Chondrocyte (in vitro differentiated cells): ENCODE measurements at places on chromosomes 3 and 15. TPM values are rescaled to one million over a fixed set of nuclear protein-coding genes. Genes with fewer than 3 reads are reported as not detected.

Gene SLC30A4
- 16.8 to 17.4 TPM (median 17.1 TPM) in 3 replicates for total RNA-seq

Gene TTLL13
- total RNA-seq, result 0.69 TPM in 1 of 3 replicates, not detected in the others

Gene NRROS
- 0.38 to 0.50 TPM in 2 of 3 replicates, not detected in the other for total RNA-seq

Gene CFAP100
- total RNA-seq, result not detected in 3 replicates

DNA sequence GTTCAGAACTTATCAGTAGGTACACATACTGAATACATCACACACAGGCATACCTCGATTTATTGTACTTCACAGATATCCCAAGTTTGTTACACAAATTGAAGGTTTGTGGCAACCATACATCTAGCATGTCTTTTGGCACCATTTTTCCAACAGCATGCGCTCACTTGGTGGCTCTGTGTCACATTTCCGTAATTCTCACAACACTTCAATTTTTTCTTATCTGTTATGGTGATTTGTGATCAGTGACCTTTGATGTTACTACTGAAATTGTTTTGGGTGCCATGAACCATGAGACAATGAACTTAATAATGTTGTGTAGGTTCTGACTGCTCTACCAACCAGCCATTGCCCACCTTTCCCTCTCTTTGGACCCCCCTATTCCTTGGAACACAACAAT, 10.8 kb downstream of the PARL start:
- peaks cover 3% of the 10 kb centered on the region for H3K36me3 ChIP-seq
- DNase-seq, result no peak
- H3K27ac ChIP-seq, result no peak overlapping the region
- H3K27me3 ChIP-seq, result no peaks in the 10 kb centered on the region
- no peak overlapping the region for H3K4me3 ChIP-seq
- peaks cover 6% of the 10 kb centered on the region for H3K4me1 ChIP-seq

DNA sequence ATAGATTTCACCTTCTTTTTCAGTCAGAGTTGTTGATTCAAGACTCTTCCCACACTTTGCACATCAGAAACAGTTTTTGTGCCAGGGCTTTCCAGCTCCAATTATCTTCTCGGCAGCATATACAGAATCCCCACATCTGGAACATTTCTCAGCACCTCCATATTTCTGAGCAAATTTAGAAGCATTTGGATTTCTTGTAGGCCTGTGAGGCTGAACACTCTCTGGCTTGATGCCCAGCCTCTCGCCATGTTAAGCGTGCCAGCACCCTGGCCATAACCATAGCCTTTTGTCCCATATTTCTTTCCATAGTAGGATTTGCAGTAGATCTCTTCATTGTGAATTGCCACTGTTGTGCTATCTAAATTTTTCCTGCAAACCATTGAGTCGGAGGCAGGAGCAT, 28.3 kb downstream of the CD80 start:
- H3K27me3 ChIP-seq, result no peaks in the 10 kb centered on the region
- no peak for DNase-seq
- H3K4me1 ChIP-seq, result peaks cover 8% of the 10 kb centered on the region
- H3K4me3 ChIP-seq, result no peak overlapping the region
- no peak overlapping the region for H3K27ac ChIP-seq
- H3K36me3 ChIP-seq, result no peaks in the 10 kb centered on the region
